CD4-positive, alpha-beta T cell treated with Interleukin-6 at 100 ng/mL for 8 hours (primary cell): ENCODE measurements at places on chromosomes 16 and 17.
A peak's percentile ranks its signal among the peaks of the same experiment; 100 is the strongest.

- no peak for DNase-seq
These were observed 2.5 kb upstream of the HS3ST6 start for GRCh38 chr16:1920727-1921171.

- DNase-seq: no peak
These were observed 7.6 kb downstream of the GPR142 start for GRCh38 chr17:74374858-74375257.

DNA sequence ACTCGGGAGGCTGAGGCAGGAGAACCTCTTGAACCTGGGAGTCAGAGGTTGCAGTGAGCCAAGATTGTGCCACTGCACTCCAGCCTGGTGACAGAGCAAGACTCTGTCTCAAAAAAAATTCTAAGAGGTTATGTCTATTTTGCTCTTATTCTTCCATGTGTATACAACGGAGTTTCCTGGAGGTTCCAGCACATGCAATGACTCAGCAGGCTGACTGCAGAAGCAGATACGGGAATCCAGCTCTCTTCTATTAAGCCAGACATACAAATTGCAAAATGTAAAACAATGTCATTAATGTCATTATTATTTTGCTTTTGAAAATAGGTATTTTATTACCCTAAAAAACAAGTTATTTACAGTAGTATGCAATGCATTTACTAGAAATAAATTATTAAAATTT is 18.4 kb downstream of the MIEF2 start:
- no peak for DNase-seq

DNA sequence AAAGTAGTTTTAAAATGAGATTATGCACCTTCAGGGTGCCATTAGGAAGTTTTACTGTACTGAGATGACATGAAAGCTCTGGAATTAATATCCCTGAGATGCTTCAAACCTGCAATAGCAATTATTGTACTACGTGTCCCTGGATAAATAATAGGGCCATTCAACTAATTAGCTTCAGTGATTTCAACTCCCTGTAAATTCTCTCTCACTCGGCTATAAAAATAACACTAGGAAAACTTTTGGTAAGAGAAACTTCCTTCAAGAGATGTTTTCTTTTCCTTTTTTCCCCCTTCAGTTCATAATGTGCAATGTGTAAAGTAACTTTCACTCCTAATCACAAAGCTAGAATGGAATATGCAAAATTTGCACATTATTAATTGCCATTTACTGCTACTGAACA is 146.4 kb downstream of the SNX11 start:
- DNase-seq: no peak

GRCh38 chr16:4682084-4682591 is 11.2 kb upstream of the NUDT16L1 start:
- DNase-seq: no peak

- no peak for DNase-seq
These were observed 2.5 kb upstream of the GINS3 start for GRCh38 chr16:58389724-58390123.

DNA sequence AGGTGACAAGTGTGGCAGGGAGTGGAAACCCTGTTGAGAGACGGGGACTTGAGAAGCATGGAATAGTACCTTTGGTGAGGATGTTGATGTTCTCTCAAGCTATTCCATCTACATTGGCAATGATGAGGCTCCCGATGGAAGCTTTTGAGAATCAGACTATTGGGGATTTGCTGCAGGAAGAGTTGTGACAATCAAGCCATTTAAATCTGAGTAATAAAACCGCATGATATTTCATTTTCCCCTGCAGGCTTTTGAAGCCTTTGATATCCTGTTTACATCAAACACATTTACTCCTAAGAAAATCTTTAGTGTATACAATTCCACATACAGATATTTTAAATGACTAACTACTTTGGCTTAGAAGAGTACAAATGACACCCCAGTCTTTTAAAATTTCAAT is 49.0 kb upstream of the CRYM start:
- no peak for DNase-seq

DNA sequence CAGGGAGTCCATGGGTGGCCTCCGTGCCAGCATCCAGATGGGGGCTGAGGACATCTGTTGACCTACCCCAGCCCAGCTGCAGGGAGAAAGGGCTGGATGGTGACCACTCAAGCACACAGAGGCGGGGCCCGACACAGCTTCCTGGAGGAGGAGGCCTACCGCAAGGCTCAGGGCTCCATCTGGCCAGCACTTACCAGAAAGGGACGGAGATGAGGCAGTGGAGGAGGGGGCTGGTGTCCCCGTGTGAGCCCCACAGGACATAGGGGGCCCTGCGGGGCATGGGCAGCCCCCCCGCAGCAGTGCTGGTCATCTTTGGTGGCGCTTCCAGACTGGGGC is 147.5 kb upstream of the CIBAR2 start:
- DNase-seq: no peak

GRCh38 chr17:74480290-74480689 is 13.9 kb downstream of the CD300A start:
- DNase-seq: no peak

DNA sequence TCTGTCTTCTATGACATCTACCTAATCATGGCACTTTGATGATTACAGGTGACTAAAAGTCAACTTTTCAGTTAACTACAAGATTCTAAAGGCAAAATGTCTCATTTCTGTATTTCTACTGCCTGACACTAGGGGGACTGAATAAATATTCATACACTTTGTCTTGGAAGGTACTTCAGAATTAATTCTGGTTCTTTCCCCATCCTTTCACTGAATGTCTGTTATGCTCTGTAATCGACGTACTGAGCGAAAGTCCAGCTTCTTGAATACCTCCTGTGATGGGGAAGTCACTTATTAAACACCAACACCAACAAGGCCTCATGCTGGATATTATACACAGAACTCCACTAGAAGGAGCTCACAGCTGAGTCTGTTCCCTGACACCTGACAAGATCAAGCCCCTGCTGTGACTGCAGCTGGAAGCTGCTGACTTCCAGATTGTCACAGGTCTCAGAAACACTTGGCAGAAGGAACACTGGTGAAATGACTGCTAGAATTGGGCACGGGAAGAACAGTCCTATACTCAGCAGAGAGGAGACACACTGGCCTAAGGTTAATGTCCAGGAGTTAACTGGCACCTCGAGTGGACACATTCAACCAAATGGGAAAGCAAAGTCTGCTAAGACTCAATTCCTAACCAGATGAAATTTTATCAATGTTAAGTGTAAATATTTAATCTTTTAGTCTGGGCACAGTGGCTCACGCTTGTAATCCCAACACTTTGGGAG is 31.9 kb downstream of the CMC2 start:
- DNase-seq: no peak

DNA sequence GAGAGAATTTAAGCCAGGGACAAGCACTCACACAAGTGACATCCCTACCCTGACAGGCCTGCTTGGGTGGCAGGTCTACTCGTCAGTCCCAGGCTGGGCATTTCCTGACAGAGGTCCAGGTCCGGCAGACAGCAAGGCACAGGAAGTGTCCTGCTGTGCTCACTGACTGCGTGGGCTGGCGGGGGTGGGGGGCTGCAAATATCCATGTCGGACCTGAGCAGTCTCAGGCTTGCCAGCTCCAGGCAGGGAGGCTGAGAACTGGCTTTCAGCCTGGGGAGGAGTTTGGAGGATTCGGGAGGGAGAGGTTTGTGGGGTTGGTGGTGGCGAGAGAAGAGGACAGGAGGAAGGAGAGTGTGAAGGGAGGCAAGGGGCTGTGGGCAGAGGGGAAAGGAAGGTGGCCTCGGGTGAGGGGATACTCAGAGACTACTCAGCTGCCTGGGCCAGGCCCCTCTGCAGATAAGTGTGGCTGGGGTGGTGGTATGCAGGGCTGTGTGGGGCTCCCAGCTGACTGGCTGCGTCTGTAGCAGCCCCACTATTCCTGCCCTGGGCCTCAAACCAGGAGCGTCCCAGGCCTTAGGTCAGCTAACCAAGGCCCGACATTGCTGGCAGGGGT is 7.8 kb downstream of the HIC1 start:
- no peak for DNase-seq

GRCh38 chr16:2969545-2970521 is 685 bp downstream of the PAQR4 start:
- peak; percentile 43 for DNase-seq

DNA sequence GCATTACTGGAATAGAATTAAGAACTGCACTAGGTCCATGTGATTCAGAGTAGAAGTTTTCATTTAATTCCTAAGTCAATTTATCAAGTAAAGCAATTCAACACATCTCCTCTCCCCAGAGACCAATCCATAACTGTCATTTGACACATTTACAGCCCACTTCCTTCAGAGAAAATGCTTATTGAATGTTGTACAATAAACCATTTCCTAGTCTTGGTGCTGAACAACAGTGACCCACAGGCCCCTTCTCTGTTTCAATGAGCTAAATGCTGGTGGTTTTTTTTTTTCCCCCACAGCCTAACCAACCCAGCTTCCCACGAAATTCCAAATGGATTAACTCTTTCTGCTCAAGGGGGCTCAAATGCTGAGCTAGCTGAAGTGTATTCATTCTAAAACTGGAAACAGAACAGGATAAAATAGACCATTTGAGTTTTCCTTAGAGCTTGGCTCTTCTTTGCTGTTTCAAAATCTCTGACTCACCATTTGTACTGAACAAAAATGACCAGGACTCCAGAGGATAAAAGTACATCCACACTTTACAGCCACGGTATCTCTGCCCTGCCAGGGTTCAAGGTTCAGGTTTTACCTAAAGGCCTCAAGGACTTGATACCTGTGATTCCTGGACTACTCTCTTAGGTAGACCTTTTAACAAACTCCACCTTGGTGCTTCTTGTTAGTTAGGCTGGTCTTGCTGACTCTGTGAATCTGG is 62.3 kb downstream of the TMEM100 start:
- DNase-seq: no peak

DNA sequence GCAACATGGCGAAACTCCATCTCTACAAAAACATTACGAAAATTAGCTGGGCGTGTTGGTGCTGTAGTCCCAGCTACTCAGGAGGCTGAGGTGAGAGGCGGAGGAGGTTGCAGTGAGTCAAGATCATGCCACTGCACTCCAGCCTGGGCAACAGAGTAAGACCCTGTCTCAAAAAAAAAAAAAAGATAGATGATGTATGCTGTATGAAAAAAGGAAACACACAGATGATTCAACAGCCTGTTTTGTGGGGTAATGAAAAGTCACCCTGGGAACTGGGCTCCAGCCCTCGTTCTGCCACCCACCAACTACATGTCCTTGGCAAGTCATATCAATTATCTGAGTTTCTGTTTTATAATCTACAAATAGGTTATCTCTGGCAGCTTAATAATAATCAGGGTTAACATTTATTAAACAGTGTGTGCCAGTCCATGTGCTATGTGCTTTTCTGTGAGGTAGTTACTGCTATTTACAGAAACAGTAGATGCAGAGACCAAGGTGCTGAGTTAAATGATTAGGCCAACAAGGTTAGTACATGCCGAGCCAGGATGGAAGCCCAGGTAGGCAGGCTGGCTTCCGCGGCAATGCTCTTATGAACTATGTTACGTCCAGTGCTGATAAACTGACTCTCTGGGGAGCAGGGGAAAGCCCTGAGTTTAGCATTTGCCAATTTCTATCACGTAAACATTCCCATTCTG is 1.1 kb downstream of the G6PC1 start:
- no peak for DNase-seq

- no peak for DNase-seq
These were observed 345.8 kb upstream of the CDH5 start for GRCh38 chr16:66020642-66021041.

- no peak for DNase-seq
These were observed 275.7 kb downstream of the TOX3 start for GRCh38 chr16:52271088-52271750.

- DNase-seq: no peak
These were observed 658 bp downstream of the RAB5C start for GRCh38 chr17:42153919-42154742.

DNA sequence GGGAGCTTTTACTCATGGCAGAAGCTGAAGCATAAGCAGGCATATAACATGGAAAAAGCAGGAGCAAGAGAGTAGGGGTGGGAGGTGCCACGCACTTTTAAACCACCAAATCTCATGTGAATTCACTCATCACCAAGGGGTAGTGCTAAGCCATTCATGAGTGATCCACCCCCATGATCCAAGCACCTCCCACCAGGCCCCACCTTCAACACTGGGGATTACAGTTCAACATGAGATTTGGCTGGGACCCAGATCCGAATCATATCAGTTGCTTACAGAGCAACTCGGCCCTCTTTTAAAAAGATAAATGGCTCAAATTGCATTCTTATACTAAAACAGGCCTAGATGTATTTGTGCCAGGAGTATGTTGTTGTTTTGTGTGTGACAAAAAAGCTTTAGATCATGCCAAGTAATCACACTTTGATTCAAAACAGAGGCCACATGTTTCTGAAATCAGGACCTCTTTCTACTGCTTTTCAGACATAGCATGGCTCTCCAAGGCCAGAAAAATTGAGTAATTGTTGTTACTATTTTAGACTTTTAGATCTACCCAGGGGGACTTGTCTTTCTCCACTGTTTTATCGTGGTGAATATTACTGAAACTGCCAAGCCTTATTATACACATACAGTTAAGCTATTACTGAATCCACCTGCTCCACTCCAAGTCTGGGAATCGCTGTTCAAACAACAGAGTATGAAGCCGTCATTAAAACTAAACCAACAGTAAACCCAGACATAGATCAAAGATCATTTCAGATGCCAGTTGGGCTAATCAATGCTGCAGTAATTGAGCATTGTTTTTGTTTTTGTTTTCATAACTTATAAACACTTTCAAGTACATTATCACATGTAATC is 163.3 kb downstream of the KCNJ2 start:
- no peak for DNase-seq

GRCh38 chr16:70444249-70445063 is 5.6 kb upstream of the ST3GAL2 start:
- DNase-seq: no peak

GRCh38 chr16:56728980-56729734 is 772 bp upstream of the NUP93 start:
- DNase-seq: no peak

- DNase-seq: no peak
These were observed 9.6 kb downstream of the IFT140 start for GRCh38 chr16:1602285-1602684.

- DNase-seq: no peak
These were observed 383 bp downstream of the ZNF598 start for GRCh38 chr16:2009164-2009711.

DNA sequence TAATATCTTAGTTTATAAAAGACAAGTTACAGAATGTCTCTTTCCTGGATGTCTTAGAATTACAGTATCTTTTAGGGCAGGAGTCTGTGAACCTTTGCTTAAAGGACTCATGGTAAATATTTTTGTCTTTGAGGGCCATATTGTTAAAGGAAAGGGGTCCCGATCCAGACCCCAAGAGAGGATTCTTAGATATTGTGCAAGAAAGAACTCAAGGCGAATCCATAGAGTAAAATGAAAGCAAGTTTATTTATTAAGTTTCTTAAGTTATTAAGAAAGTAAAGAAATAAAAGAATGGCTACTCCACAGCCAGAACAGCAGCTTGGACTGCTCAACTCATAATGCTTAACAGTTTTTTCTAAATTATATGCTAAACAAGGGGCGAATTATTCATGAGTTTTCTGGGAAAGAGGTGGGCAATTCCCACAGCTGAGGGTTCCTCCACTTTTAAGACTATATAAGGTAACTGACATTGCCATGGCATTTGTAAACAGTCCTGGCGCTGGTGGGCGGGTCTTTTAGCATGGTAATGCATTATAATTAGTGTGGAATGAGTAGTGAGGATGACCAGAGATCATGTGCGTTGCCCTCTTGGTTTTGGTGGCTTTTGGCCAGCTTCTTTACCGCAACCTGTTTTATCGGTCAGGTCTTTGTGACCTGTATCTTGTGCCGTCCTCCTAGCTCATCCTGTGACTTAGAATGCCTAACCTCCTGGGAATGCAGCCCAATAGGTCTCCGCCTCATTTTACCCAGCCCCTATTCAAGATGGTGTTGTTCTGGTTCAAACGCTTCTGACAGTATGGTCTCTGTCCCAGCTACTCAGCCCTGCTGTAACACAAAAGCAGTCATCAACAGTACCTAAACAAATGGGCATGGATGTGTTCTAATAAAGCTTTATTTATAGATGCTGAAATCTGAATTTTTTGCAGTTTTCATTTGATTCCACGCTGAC is 53.2 kb downstream of the BMERB1 start:
- DNase-seq: no peak
